Lung (tissue), 17 donors: ENCODE measurements at places on chromosomes 5 and 9.

DNA sequence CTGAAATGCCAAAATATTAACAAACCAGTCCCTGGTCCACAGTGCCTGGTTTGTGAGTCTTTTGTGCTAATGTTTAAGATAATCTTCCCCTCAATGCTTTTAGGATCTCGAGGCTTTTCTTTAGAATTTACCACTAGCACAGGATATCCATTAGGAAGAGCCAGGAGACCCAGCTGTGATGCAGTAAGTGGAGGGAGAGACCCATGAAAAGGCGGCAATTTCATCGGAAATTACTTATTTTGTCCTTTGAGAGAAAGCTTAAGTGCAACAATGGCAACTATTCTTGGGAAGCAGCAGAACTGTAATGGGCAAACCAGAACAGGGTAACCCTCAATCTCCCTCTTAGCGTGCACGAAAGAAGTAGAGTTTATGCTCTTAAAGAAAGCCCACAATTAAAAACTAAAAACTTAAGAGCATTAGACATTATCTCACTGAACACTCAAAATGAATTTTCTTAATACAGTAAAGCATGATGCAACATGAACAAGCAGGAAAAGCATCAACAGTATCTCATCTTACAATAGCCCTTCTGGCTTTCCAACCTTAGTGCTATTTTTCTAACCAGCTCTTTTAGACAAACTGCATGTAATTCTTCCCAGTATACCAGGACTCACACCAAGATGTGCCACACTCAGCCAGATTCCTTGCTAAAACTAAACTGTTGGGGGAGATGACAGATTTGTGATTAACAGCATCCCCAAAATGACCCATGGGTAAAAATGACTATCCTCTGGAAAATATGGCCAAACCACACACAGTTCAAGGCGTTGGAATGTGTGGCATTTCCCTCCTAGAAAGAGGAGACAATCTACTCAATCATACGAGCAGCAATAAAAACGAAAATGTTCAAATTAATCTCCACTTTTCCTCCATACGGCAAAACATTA lies 36.4 kb downstream of the PWWP2A start:
- H3K27ac ChIP-seq, result no peak overlapping the region
- no peaks in the 10 kb centered on the region for H3K36me3 ChIP-seq
- peak; percentile 62 for DNase-seq

DNA sequence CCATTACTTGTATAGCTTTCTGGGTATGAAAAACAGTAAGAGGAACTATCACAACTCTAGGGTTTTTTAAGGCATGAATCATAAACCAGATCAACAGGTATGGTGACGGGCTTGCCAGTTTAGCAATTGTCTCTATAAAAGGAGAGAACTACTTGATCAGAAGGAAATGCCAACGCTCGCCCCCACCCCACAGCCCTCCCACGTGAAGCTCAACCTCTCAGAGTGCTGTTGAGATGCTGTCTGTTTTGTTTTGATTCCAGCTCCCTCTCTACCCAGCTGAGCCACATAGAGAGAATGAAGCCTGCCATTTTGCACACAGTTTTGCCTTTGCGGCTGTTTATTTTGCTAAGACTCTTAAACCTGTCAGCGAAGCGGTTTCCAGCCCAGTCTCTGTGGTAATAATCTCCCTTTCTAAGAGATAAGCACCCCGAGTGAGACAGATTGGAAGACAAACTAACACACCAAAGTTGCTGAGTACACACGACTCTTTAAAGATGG lies 257.9 kb upstream of the ANKRD55 start:
- no peak overlapping the region for H3K27ac ChIP-seq

DNA sequence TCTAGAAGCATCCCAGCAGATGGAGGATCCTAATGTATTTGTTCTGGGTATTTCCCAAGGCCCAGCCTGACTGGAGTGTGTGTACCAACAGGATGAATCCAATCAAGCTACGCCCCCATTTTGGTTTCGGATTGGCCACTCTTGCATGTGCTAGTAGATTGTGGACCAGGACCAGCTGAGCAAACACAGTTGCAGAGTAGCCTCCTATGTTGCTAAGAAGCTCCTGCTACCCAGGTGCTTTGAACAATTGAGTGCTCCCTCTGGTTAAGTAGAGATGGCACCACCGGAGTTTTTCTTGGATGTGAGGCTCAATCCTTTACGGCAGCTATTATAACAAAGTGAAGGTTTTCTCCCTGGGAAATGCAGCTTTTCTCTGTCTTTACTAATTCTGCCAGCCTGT lies 204.5 kb downstream of the NTRK2 start:
- no peak overlapping the region for H3K27ac ChIP-seq
- DNase-seq, result no peak
- no peaks in the 10 kb centered on the region for H3K4me1 ChIP-seq
- no peak overlapping the region for H3K4me3 ChIP-seq
- no peaks in the 10 kb centered on the region for H3K27me3 ChIP-seq

DNA sequence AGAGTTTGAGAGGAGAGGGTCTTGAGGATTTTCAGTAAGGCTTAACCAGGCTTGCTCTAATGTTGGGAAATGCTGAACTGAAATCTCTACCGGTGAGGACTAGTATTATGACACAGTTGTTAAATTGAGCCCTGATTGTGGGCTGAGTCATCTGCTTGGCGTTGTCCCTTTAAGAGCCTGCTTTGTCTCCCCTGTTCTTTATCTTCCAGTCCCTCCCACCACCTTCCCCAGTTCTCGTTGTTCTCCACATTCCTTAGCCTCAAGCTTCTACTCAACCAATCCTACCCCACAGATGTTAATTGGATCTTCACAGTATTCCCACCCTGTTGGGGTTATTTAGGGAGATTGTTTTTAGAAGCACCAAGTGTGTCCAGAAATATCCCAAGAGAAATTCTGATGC lies 57.6 kb downstream of the ANKRD55 start:
- no peak overlapping the region for H3K4me3 ChIP-seq
- H3K4me1 ChIP-seq, result no peaks in the 10 kb centered on the region
- H3K36me3 ChIP-seq, result no peaks in the 10 kb centered on the region
- DNase-seq, result no peak
- H3K27me3 ChIP-seq, result no peaks in the 10 kb centered on the region

DNA sequence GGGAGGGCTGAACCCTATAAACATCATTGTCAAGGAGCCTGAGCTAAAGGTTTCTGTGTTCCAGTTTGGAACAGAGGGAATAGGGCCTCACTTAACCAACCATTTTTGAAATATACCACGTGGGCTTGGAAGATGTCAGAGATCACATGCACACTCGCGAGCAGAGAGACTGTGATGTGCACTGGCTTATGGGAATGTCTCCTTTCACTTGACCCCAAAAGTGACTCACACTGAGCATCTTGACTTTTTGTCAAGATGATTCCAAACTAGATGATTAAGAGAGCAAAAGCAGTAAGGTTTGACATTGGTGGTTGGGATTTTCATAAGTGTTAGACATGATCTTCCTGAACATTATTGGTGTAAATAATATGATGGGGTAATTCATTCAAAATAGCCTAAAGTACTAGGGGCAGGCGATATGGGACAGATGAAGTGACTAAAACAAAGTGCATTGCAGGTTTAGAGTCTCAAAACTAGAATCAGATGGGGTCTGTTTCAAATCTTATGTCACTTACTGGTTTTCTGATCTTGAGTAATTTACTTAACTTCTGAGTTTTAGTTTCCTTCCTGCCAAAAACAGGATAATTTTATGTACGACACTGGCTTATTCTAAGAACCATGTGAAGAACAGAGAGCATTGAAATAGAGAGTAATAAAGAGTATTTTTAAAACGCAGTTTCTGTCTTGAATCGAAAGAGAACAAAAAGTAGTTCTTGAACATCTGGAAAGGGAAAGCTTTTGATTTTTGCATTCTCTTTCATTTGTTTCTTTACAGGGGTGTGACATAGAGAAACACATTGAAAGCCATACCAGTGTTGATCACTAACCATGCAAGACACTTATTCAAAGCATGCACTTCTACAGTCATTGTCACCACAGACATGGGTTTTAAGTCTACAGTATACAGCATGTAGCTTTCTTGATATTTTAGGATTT lies 383.0 kb downstream of the DIRAS2 start:
- no peaks in the 10 kb centered on the region for H3K27me3 ChIP-seq
- no peak overlapping the region for H3K4me3 ChIP-seq
- no peaks in the 10 kb centered on the region for H3K36me3 ChIP-seq
- DNase-seq, result peak; percentile 55
- H3K27ac ChIP-seq, result no peak overlapping the region
